ENCODE measurements at places on chromosomes 4 and X.

DNA sequence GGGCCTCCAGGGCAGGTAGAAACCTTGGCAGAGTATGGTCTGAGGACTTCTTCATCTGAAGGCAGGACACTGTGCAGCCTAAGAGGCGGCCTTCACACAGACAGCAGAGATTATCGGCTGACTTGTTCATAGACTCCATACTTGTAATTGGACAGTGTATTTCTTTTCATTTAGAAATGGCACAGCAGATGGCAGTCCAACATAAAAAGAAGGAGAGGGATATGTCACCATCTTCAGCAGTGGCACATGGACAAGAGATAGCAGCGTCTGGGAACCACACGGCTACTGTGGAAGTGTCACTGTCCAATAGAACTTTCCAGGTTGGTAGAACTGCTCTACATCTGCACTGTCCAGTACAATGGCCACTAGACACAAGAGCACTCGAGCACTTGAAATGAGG is 21.7 kb upstream of the GEMIN8 start:
- no peak for DNase-seq

DNA sequence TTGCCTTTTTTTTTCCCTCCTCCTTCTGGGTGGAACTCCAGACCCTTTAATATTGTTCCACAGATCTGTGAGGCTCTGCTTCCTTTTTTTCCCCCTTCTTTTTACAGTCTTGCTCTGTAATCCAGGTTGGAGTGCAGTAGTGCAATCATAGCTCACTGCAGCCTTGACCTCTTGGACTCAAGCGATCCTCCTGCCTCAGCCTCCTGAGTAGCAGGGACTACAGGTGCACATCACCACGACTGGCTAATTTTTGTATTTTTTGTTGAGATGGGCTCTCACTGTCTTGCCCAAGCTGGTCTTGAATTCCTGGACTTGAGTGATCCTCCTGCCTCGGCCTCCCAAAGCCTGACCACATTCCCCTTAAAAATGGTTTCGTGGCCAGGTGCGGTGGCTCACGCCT is 26.8 kb downstream of the NSD2 start:
- no peak for DNase-seq

GRCh38 chrX:49993661-49994060 is 71.3 kb downstream of the CLCN5 start:
- DNase-seq = no peak

DNA sequence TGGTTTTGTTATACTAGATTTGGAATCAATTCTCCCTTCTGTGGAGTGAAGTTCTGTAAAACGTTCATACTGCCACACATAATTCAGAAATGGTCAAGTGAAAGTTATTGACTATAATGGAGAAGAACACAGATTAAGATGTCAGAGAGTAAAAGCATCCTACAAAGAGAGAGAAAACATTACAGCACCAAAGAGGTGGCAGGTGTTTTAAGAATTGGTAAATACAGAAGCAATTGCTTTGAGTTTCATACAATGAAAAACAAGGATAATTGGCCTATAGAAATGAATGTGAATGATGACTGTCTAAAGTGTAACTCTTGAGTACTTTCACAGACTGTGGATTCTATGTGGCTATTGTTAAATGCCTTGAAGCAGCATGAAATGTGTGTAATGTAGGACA is 435.6 kb upstream of the SMIM31 start:
- DNase-seq = no peak

DNA sequence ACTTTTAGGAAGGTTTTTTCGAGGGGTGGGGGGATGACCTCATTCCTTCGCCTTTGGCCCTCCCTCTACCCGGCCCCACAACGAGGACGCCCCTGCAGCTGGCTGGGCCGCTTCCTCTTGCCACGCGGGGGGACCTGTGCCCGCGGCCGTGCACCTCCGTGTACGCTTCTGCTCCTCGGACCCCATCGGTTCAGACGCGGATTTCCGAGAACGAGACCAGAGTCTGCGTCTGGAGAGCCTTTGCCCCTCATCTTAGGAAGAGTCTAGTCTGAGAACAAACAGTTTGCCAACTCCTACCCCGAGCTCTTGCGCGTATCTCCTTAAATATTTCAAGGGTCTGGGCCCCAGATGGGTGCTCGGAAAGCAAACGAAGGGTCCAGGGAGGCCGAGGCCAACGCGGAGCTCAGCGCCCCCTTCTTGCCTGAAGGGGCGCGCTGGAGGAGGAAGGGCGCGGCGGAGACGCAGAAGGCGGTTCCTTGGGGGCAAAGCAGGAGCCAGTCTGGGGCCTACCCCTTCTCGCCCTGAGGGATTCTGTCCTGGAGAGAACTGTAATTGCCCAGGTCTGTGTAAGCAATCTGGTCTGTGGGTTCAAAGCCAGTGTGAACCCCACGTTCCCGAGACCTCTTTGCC is 3.9 kb upstream of the SFRP2 start:
- DNase-seq = peak; percentile 33

GRCh38 chr4:117084866-117085701 is at the start of gene TRAM1L1:
Gene TRAM1L1, minus strand, starts transcription at chr4:117085576. Its CDS starts 183 bp downstream, at chr4:117085393.
- DNase-seq = peak; percentile 94

DNA sequence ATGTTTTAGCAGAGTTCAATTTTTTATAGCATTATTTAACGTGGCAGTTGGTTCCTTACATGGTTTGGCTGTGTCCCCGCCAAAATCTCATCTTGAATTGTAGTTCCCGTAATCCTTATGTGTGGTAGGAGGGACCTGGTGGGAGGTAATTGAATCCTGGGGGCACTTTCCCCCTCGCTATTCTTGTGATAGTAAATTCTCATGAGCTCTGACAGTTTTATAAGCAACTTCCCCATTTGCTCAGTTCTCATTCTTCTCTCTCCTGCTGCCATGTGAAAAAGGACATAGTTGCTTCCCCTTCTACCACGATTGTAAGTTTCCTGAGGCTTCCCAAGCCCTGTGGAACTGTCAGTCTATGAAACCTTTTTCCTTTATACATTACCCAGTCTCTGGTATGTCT is 329.5 kb downstream of the GRIA2 start:
- no peak for DNase-seq

DNA sequence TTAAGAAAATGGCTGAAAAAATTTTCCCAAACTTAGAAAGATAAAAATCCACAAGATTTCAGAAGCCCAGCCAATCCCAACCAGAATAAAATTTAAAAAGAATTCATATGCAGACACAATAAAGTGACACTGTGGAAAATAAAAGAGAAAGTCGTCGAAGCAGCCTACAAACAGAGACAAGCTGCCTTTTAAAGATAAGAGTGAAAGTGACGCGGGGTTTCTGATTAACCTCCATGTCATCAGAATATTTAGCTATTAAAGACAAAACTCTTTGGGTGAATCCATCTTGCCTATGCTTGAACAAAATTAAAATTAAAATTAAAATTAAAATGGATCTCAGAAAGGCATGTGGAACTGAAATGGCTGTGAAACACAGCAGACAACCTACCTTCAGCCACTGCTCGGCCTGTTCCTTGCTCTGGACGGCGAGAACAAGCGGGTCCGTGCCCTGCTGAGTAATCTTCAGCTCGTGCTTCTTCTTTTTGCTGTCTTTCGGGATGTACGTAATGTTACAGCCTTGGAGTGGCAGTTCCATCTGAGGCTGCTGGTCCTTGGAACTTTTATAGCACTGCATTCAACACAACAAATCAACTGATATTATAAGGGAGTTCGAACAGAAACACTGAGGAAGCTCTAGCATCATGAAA is 101.4 kb downstream of the AFAP1 start:
- DNase-seq = no peak

- DNase-seq = no peak
Measured at GRCh38 chrX:10050481-10050880, 83.3 kb downstream of the CLDN34 start.

- peak; percentile 88 for DNase-seq
Measured at GRCh38 chrX:103310555-103311398, at the start of gene BEX2. Gene BEX2, minus strand, starts transcription at chrX:103310990. Its CDS starts 1,014 bp downstream, at chrX:103309976.

Data from glutamatergic neuron (in vitro differentiated cells).